Hippocampal formation (tissue), 2 donors: ENCODE measurements at places on chromosomes 5 and 9.

GRCh38 chr9:7358876-7359275 is 440.7 kb downstream of the DMAC1 start:
- DNase-seq = no peak

GRCh38 chr9:37923118-37923795 is 19.3 kb upstream of the SLC25A51 start:
- no peak for DNase-seq

- DNase-seq = no peak
These were observed 10.2 kb upstream of the CDK7 start for GRCh38 chr5:69224520-69224919.

- no peak for DNase-seq
These were observed 47.2 kb downstream of the SECISBP2 start for GRCh38 chr9:89365532-89365912.

DNA sequence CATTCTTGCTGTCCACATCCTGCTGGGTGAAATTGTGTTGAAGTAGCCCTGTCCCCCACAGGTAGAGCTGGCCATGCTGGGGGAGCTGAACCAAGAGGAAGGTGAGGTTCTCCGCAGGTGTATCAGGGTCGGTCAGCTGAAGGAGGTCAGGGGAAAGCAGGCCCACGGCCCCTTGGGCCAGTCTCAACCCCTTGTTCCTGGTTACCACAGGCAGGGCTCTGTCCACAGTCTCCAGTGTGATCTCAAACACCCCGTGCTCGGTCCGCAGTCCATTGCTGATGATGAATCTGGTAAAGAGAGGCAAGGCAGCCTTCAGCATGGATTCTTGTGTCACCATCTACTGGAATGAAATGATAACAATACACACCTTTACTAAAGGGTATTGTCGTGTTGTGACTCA is 53.4 kb upstream of the CER1 start:
- DNase-seq = no peak

DNA sequence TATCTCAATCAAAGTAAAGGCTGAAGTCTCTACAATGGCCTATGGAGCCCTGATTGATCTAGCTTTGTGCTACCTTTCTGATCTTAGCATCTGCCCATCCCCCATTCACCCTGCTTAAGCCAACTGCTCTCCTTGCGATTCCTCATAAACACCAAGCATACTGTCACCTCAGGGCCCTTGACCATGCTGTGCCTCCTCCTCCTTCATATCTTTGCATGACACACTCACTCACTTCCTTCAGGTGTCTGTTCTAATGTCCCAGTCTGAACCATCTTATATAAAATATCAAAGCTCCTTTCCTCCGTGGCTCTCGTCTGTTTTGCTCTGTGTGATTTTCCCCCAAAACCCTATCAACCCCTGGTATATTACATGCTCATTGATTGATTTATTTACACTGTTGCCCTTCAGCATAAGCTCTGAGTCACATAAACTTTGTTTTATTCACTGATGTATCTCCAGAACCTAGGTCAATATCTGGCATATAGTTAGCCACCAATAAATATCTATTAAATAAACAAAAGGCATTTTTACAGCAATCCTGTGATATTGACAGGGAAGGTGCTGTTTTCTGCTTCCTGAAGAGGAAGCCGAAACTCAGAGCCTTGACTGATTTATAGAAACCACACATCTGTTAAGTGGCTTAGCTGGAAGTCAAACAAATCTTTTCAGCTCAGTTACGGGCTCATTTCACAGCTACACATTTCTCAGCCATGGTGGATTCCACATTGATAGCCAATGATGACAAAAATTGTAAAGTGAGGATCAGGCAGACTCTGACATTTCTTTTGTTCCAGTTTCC is 103.6 kb downstream of the BOD1 start:
- DNase-seq = no peak

GRCh38 chr9:133977421-133978201 is 14.5 kb downstream of the VAV2 start:
- DNase-seq = no peak

GRCh38 chr9:6134661-6135180 is 80.9 kb upstream of the IL33 start:
- DNase-seq = no peak
